ENCODE measurements at places on chromosomes 3 and 15.

GRCh38 chr3:128591738-128592426, 58.7 kb downstream of the RPN1 start:
- DNase-seq, result no peak

DNA sequence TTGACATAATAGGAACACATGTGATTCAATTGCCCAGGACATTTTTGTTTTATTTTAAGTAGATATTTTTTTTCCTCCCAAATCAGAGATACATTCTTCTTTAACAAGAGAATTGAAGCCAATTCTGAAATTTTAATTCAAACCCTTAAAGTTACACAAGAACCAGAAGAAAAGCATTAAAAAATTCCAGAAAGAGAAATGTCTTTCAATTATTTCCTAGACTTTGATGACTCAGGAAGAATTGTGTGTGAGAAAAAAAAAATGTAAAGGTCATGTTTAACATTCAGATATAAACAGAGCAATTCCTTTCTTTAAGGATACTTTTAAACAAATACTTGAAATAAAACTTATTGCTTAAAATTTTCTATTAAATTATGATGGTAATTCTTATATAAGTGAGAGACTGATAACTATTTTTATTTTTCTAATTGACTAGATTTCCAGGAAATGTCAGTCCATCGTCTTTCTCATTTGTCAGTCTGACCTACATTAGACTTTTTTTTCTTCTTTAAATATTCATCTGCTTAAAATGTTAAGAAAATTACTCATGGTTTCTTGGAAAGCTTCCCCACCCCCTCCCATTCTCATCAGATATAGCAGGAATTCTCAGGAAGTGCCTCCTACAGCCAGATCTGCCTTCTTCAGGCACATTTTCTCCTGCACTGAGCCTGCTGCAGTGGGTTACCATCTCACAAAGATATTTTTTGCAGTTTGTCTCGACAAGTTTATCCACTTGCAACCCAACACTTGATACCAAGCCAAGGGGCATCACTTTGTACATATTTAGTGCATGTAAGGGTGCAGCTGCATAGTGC, 261.8 kb upstream of the CBLB start:
- DNase-seq, result no peak

GRCh38 chr15:85443593-85444087, 63.2 kb downstream of the AKAP13 start:
- no peak for DNase-seq

DNA sequence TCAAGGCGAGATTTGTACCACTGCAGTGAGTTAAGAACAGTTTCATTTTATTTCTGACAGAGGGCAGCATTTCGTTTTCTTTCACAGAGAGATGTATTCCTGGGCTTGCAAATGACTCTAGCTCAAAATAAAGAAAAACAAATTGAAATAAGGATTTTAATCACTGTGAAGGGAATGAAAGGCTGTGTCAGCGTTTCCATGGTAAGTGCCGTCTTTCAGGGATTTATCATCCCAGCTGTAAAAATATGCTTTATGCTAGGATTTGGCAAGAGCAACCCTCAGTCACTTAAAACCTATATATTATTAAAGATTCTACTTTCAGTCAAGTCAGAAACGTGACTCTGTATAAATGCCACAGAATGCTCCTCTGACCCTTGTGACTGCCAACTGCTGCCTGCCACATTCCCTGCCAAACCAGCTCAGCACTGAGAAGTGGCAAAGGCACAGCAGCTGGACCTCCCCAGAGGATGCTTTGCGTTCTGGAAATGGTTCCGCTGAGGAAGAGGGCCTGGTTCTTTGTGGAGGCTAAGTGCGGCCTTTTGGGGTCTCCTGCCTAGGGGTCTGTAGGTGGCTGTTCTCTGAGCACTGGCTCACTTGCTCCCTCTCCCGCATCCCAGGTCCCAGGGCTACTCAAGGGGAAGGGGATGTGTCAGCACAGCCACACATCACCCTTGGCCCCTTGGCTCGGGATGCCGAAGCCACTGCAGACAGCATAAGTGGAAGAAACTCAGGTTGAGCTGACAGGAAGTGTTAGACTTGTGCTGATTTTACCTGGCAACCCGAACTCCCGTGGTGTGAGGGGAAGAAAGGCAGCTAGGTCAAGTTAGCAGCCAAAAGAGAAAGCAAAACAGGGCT, 56.6 kb upstream of the POMGNT2 start:
- no peak for DNase-seq

DNA sequence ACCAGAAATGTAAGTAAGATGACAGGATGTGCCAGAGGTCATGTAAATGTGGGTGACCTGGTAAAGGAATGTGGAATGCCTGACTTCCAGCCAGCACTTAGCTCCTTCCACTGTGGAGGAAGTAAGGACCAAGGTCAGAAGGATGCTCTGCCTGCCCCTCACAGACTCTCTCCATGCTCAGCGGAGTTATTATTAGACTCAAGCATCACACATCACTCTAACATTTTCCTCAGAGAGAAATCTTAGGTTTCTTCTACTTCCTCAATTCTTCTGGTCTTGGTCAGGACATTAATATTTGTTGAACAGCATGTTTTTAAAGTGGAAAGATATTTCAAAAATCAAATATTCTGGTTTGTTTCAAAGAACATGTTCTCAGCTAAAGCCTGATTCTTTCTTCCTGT, 231.4 kb upstream of the WNT5A start:
- no peak for DNase-seq

- DNase-seq, result no peak
These were observed 395.2 kb downstream of the TUSC7 start for GRCh38 chr3:117104792-117105191.

All from activated T-cell treated with anti-CD3 and anti-CD28 coated beads for 24 hours (primary cell).